ENCODE measurements at places on chromosomes 6 and 20.
A peak's percentile ranks its signal among the peaks of the same experiment; 100 is the strongest.

GRCh38 chr6:83517500-83517899 is 5.2 kb downstream of the PRSS35 start:
- no peak for DNase-seq

- DNase-seq: no peak
These were observed 31.0 kb downstream of the TIAM2 start for GRCh38 chr6:155026022-155026705.

- no peak for DNase-seq
These were observed 64.7 kb downstream of the RFX6 start for GRCh38 chr6:116941727-116942126.

- DNase-seq: no peak
These were observed 30.8 kb downstream of the RRBP1 start for GRCh38 chr20:17651129-17651759.

GRCh38 chr6:44224029-44224964 is 902 bp downstream of the SLC29A1 start:
- DNase-seq: no peak

GRCh38 chr6:85405175-85405852 is 44.6 kb upstream of the NT5E start:
- no peak for DNase-seq

- no peak for DNase-seq
These were observed 24.5 kb upstream of the GRM4 start for GRCh38 chr6:34170346-34170745.

DNA sequence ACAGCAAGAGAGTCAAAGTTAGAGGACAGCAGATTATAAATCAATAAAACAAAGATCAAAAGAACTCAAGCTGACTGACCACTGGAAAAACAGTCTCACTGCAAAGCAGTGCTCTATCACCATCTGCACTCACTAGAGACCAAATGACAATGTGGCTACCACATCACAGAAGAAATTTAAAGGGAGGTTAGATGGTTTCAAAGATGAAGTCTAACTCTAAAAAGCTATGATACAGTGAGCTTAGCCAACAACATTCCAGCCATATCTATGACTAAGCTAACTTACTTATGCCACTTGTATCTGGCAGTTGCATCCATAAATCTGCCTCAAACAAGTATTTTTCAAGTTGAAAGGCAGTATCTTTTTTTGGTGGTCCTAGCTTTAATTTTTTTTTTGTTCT is 68.6 kb downstream of the ARHGAP18 start:
- no peak for DNase-seq

GRCh38 chr6:39060467-39061160 is 12.0 kb downstream of the GLP1R start:
- no peak for DNase-seq

- DNase-seq: no peak
These were observed 241.5 kb upstream of the RNF24 start for GRCh38 chr20:4256874-4257273.

DNA sequence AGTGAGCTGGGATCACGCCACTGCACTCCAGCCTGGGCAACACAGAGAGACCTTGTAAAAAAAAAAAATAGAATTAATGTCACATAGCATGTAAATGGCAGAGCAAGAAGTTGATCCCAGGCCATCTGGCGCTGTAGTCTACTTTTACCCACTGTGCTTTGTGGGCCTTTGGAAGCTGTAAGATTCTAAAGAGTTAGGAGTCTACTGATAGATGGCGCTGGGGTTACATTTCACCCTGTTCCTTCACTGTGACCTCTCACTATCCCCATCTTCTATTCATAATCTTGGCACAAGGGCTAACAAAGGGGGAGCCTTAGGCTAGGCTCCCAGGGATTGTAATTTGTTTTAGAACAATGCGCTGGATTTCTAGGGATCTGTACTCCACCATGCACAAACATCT is 24.4 kb downstream of the SIRPD start:
- DNase-seq: no peak

- DNase-seq: no peak
These were observed 22.9 kb downstream of the NT5E start for GRCh38 chr6:85472744-85473143.

DNA sequence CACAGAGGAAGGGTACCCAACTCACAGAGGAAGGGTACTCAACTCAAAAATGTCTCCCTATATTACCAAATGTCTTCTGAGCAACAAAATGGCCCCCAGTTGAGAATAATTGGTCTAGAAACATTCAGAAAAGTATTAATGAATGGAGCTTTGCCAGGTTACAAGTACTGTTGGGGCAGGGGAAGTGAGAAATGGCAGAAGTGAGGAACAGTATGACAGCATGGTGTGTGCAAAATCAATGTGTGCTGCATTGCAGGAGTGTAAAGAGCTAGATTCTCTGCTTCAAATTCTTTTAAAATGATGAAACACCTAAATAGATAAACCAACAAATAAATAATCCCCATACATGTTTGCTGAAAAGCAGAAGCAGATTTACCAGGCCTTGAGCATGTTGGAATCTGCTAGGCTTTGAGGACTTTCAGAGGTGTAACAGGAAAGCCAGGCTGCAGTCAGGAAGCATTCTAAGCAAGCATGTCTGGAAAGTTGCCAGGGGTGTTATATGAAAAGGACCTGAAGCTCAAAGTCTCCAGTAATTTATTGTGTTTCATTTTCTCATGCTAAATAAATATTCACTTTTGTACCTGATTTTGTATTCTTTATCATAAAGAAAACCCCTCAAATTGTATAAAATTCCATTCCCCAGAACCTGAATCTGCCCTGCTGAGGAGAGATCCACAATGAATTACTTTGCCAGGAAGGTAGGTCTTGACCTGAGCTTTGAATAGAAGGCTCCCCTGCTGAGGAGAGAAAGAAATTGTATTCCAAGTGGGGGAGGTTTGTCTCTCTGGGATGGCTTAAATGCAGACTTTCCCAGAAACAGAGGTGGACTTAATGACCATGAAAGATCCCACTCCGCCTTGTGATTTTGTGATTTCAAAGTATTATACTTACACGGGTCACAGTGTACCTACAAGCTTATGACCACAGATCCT is 265.0 kb upstream of the MARCKS start:
- DNase-seq: peak; percentile 62

GRCh38 chr6:140480852-140481251 is 1106.4 kb upstream of the CITED2 start:
- DNase-seq: no peak

DNA sequence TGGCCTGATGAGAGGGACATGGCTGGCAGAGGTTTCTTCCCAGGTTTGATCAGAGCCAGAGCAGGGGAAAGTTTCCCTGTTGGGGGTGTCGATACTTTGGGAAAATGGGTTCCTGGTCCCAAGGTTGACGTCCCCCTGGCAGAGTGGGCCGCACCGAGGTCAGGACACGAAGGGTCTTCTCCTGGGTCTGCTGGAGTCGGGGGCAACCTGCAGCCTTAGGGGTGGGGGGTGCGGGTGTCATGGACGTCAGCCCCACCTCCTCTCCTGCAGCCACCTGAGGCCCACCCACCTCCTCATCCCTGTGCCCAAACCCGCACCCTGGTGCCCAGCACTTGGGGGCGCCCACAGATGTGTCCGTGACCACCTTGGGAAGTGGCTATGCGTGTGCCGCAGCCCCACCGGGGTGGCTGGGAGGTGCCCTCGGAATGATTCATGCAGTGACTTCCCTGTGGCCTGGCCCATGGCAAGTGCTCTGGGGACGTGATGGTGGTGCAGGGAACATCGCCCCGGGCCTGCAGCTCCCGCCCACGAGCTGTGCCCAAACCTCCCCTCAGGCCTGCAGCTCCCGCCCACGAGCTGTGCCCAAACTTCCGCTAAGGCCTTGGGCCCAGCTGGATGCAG is 64.9 kb downstream of the YTHDF1 start:
- DNase-seq: no peak

- DNase-seq: no peak
These were observed 14.2 kb downstream of the CEP162 start for GRCh38 chr6:84213217-84213616.

- no peak for DNase-seq
These were observed 52.7 kb downstream of the LYRM4 start for GRCh38 chr6:5208057-5208456.

DNA sequence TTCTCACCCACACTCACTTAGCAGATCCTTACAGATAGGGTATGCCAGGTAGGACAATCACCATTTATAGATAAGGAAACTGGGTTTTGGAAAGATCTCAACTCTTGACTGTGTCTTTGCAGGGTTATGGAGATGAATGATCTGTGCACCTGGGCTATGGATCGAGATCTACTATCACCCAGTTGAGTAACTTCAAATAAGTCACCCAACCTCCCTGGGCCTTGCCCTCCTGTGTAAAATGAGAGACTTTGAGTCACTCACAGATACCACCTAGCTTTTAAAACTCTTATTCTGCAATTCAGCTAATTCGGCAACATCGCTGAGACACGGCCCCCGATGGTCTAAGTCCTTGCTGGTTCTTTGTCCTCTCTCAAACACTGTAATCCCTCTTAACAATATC is 53.5 kb downstream of the HIVEP2 start:
- no peak for DNase-seq

DNA sequence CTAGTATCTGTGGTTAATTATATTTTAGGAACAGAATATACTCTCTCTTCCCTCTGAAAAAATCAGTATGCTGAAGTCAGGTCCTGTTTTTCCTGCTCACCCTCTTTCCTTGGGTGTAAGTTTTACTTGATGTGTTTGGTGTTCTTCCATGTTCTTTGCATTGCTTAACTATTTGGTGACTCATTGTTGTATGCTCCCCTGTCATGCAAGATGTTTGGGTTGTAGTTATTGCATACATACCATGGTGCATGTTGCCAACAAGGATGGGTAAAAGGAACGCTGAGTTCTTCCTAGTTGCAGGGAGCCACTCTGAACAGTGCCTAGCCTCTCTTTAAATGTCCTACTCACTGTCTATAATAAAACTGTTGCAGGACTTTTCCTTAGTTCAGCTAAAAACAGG is 207.9 kb upstream of the LAMP5 start:
- no peak for DNase-seq

- no peak for DNase-seq
These were observed 235 bp downstream of the MAP7 start for GRCh38 chr6:136550045-136550329.

GRCh38 chr6:16770701-16771569 is 9.7 kb upstream of the ATXN1 start:
- peak; percentile 35 for DNase-seq

DNA sequence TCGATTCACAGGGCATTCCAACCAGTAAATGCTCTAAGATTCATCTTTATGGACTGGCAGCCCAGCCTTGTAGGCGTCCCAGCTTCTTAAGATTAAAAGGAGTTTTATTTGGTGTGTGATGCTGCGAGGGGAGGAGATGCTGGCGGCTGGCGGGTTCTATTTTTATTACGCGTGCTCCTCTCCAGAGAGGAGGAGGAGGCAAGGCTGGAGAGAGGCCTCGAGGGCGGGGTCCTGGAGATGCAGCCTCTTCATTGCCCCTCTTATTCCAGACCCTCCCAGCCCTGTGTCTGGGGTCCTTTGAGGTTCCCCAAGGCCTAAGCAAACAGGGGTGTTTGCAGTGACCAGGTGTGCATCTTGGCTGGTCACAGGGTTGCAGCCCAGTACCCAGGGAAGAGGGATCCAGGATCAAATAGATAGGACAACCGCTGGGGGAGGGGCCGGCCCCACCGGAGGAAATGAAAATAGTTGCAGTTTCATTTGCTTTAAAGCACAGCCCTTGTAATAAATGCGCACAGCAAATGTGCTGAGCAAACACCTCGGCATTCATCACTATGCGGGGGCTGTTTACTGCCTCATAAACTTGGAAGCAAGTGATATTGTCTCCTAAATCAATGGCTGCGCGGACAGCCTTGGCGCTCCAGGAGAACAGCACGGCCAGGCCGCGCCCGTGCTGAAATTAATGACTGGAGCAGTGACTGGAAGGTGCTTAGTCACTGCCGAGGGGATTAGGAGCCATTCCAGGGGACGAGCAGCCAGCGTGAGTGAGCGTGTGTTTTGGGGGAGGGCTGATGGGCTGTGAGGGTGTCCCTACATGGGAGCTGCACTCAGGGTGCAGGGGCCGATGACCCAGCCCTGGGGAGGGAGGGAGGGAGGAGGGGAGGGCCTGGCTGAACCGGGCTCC is 83.0 kb downstream of the TMEM242 start:
- DNase-seq: peak; percentile 68

GRCh38 chr6:151430886-151431285 is 21.0 kb downstream of the RMND1 start:
- DNase-seq: no peak

- DNase-seq: no peak
These were observed 1.3 kb downstream of the NUP153 start for GRCh38 chr6:17705428-17705777.

DNA sequence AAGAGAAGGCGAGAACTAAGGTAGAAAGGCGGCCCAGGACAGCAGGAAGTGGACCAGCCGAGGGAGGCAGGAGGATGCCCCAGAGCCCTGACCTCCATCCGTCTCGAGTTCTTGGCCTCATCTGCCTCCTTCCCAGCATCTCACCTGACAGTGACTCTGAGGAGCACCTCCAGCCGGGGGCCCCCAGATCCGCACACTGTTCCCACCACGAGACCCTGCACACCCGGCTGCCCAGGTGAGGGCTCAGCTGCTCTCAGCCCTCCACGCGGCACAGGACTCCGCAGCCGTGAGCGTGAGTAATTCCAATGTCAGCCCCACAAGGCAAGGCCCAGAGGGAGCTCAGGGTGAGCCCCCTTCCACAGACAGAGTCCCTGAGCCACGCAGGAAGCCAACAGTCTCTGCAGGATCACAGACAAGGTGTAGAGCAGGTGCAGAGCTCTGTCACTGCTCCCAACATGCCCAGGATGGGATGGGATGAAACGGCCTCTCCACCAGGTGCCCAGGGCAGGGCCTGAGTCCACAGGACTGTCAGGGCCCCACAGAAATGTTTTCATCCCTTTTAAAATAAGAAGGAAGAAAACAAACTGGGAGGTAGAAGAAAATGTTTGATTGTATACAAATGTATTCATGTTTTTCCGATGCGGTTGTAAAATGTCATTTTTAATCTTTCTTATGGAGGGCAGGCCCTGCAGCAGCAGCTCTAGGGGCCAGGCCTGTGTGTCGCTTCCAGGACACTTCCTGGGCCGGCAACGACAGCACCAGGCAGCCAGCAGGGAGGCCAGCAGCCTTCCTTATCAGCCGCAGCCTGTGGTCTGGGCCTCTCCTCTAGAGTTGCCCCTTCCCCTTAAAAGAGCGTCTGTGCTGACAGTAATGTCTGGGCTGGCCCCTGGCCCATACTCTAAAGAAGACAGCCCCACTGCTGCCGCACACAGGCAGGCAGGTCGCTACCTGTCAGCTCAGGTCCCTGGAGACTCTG is 66.9 kb downstream of the DLL1 start:
- DNase-seq: peak; percentile 13

- DNase-seq: no peak
These were observed 338.7 kb downstream of the HTR1B start for GRCh38 chr6:77124604-77125003.

DNA sequence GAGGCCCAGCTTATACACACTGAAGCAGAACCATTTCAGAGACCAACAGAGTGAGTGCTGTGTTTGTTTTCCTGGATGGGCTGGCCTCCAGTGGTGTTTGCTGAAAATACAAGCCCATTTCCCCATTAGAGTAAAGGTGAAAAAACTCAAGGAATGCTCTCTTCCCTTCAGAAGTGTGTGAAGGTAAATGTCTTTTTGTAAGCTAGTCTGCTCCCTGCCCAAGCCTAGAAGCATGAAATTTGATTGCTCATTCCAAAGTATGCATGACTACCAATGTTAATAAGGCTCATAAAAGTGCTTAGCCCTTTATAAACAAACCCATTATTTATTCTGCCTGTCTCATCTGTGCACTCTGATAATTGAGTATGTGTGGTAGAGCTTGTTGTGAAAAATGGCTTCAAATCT is 59.1 kb downstream of the ADGRF1 start:
- peak; percentile 69 for DNase-seq
